ENCODE measurements at places on chromosomes 3 and 15. TPM values are rescaled to one million over a fixed set of nuclear protein-coding genes. Genes with fewer than 3 reads are reported as not detected.

GRCh38 chr3:65603631-65604030 is 435.1 kb downstream of the MAGI1 start:
- DNase-seq = no peak
- no peaks in the 10 kb centered on the region for H3K27me3 ChIP-seq
- H3K4me1 ChIP-seq = no peaks in the 10 kb centered on the region
- H3K27ac ChIP-seq = no peak overlapping the region

DNA sequence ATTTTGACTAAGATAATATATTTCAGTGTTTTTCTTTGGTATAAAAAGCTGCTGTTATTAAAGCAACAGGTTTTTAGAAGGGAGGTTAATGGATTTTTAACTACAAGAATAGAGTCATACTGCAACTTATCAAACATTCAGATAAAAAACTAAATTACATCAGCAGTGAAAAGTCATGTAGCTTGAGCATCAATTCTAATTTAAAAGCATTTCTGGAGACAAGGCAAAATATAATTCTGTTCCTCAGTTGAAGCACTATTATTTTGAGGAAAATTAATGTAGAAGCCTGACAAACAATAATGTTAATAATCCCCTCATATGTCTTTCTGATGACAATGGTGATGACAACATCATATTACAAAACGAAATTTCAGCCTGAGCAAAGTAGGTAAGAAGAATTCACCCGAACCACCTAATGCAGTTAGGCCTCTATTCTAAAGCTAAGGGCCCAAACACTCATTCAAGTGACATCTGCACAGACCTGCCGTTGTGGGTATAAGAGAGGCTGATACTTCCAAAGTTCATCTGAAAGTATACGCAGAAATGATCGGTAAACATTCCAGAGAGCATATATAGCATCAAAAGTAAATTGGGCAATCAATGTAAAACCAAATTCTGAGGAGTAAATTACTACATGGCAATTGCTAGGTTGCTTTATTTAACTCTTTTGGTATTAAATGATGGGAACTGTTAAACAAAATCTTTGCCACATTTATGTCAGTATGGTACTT is 12.8 kb upstream of the ROBO2 start:
- no peak overlapping the region for H3K4me3 ChIP-seq
- no peaks in the 10 kb centered on the region for H3K4me1 ChIP-seq
- no peak overlapping the region for H3K27ac ChIP-seq

DNA sequence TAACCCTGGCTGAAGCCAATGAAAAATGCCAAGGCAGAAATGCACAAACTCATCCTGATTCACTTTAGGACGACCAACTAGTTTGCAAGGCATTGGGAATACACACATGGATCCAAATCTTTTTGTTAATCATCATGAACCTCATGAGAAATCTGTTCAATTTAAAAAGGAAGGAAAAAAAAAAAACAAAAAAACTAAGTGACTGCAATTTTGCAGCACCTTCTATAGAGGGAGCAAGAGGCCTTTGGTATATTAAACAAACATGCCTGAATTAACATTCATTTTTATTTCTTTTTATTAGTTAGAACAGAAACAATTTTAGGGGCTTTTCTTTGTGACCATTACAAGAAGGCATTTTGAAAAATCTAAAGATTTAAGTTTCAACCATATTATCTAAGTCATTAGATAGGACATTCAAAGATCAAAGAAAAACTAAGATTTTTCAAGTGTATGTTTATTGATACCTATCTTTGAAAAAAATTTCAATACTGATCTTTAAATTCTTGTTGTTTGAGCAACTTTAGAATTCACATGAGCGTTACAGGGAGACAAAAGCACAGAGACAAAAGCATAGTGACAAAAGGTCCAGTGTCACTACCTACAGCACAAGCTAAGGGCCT is 182.4 kb downstream of the CBLB start:
- H3K4me3 ChIP-seq = no peak overlapping the region
- DNase-seq = peak; percentile 21
- H3K36me3 ChIP-seq = no peaks in the 10 kb centered on the region
- H3K4me1 ChIP-seq = no peaks in the 10 kb centered on the region
- H3K27me3 ChIP-seq = no peaks in the 10 kb centered on the region
- H3K27ac ChIP-seq = no peak overlapping the region

DLEC1 gene
- total RNA-seq = 0.09 TPM

CELSR3 gene
- total RNA-seq = 0.38 TPM

DNA sequence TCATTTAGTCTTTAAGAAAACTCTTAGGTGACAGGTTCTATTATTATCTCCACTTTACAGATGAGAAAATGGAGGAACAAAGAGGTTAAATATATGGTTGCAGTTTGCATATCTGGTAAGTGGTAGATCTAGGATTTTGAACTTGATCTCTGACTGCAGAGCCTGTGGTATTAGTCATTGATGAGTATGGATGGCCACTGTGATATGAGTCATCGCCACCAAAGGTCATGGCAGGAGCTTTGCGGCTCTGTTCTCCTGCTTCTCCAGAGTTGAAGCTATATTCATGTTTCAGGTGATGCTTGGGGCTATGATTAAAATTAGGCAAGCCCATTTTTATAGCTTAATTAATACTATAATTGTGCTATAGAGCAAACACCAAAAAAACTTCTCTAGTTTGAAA is 306.2 kb upstream of the DPPA4 start:
- H3K27ac ChIP-seq = no peak overlapping the region
- H3K27me3 ChIP-seq = no peaks in the 10 kb centered on the region
- H3K4me3 ChIP-seq = no peak overlapping the region
- no peaks in the 10 kb centered on the region for H3K36me3 ChIP-seq
- no peak for DNase-seq

DNA sequence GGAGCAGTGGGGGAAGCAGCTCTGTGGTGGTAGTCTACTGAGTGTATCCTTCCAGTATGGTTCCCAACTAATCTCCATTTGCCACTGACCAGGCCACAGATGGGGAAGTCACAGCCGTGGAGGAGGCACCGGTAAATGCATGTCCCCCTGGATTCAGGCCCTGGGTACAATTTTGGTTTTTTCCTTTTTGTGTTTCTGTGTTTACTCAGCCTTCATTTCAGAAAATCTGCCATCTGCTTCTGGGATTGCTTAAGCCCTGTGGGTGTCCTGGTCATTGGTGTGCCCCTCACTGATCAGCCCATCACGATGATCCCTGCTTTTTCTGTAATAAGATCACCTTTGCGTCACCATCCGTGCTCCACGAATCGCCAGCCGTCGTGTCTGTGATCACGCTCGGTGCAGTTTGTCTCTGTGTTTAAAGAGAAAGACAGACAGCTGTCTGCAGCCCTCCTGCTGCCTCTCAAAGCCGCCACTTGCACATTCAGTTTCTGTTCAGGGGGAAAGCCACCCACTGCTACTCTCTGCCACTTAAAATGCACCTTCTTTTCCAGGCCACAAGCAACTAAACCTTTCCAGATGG is 68.9 kb downstream of the DNASE1L3 start:
- no peaks in the 10 kb centered on the region for H3K27me3 ChIP-seq
- H3K4me3 ChIP-seq = no peak overlapping the region
- no peaks in the 10 kb centered on the region for H3K4me1 ChIP-seq
- no peak overlapping the region for H3K27ac ChIP-seq
- peaks cover 76% of the 10 kb centered on the region for H3K36me3 ChIP-seq

- no peaks in the 10 kb centered on the region for H3K36me3 ChIP-seq
- H3K4me1 ChIP-seq = peaks cover 9% of the 10 kb centered on the region
- H3K27ac ChIP-seq = no peak overlapping the region
- DNase-seq = no peak
- H3K27me3 ChIP-seq = no peaks in the 10 kb centered on the region
Measured at GRCh38 chr15:57312318-57313133, 63.8 kb upstream of the CGNL1 start.

RBP2 gene
- 0.09 TPM for total RNA-seq

- H3K27me3 ChIP-seq = no peaks in the 10 kb centered on the region
- peaks cover 4% of the 10 kb centered on the region for H3K4me1 ChIP-seq
Measured at GRCh38 chr15:64379216-64379960, 1.9 kb downstream of the PCLAF start.

DNA sequence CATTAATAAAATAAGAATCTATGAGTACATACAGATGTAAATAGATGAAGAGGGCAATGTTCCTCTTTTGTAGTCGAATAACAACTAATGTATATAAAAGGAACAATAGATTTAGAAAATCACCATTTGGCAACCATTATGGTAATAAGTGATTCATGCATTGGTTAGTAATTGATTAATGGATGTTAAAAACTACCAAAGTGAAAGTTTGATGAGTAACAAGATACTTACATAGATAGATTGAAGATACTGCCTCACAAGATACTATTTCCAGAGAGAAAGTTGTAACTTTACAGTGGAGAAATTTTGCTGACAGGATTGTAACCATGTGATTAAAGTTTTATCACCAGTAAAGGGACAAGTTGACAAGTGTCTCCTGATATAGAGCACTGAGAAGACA is 55.0 kb downstream of the TCF12 start:
- peaks cover 5% of the 10 kb centered on the region for H3K4me1 ChIP-seq
- no peak for DNase-seq
- no peaks in the 10 kb centered on the region for H3K27me3 ChIP-seq
- H3K27ac ChIP-seq = no peak overlapping the region
- peaks cover 3% of the 10 kb centered on the region for H3K36me3 ChIP-seq

- H3K27ac ChIP-seq = no peak overlapping the region
- no peak overlapping the region for H3K4me3 ChIP-seq
- H3K4me1 ChIP-seq = no peaks in the 10 kb centered on the region
- no peak for DNase-seq
- H3K36me3 ChIP-seq = no peaks in the 10 kb centered on the region
Measured at GRCh38 chr3:138407236-138407907, 27.0 kb upstream of the ESYT3 start.

GRCh38 chr3:120304616-120305015 is 19.6 kb upstream of the GPR156 start:
- no peak overlapping the region for H3K27ac ChIP-seq
- no peak for DNase-seq
- no peak overlapping the region for H3K4me3 ChIP-seq
- H3K27me3 ChIP-seq = no peaks in the 10 kb centered on the region
- no peaks in the 10 kb centered on the region for H3K36me3 ChIP-seq

GRCh38 chr3:117281371-117281770 is 571.8 kb downstream of the TUSC7 start:
- H3K4me3 ChIP-seq = no peak overlapping the region
- no peaks in the 10 kb centered on the region for H3K27me3 ChIP-seq
- H3K27ac ChIP-seq = no peak overlapping the region
- H3K4me1 ChIP-seq = no peaks in the 10 kb centered on the region
- H3K36me3 ChIP-seq = no peaks in the 10 kb centered on the region

GRCh38 chr3:116020495-116020894 is 397.2 kb downstream of the GAP43 start:
- no peak overlapping the region for H3K27ac ChIP-seq
- no peak overlapping the region for H3K4me3 ChIP-seq

MAGI1 gene
- total RNA-seq = 5.1 TPM

- H3K27me3 ChIP-seq = no peaks in the 10 kb centered on the region
- peaks cover 18% of the 10 kb centered on the region for H3K4me1 ChIP-seq
- H3K4me3 ChIP-seq = peak overlapping the region; percentile 51
- no peaks in the 10 kb centered on the region for H3K36me3 ChIP-seq
- H3K27ac ChIP-seq = peak overlapping the region; percentile 95
- peak; percentile 94 for DNase-seq
Measured at GRCh38 chr3:50365080-50365841, 5.9 kb upstream of the TMEM115 start.

MKRN3 gene
- total RNA-seq = 2.3 TPM

Measured in thymus (tissue), 14 donors.